Gastroesophageal sphincter (tissue), 4 donors: ENCODE measurements at places on chromosomes 12 and 14.

- ATAC-seq = no peak
Measured at GRCh38 chr14:74135426-74135825, 50.7 kb downstream of the LIN52 start.

GRCh38 chr12:1611803-1612572 is 17.0 kb upstream of the WNT5B start:
- ATAC-seq = peak; percentile 49

- ATAC-seq = no peak
Measured at GRCh38 chr14:62101673-62102348, 339.6 kb downstream of the SNAPC1 start.

DNA sequence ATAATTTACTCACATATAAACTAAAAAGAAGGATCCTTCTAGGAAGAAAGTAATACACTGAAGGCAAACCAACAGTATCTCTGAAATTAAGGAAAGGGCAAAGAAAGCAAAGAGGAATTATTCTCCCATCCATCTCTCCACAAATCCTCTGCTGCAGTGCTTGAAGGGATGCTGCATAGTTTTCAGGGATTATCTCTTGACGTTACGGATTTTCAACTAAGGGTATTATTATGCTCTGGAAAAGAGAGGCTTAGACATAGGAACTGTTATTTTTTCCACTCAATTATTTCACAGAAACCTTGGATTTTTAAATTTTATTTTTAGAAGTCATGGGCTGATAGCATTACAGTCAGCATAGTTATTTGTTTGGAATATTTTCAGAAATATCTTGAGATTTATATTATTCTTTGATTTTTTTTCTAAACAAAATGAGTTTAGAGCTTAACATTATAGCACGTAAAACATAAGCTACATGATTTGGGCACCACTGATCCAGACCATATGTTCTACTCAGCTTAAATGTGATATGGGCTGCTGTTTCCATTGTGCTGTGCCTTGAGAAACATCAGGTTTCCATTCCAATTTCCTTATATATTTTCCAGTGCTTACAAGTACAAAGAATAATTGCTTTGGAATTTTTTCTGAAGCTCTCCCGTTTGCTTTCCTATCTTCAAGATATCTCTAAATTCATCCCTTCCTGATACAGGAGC is 57.9 kb upstream of the DCN start:
- ATAC-seq = no peak

DNA sequence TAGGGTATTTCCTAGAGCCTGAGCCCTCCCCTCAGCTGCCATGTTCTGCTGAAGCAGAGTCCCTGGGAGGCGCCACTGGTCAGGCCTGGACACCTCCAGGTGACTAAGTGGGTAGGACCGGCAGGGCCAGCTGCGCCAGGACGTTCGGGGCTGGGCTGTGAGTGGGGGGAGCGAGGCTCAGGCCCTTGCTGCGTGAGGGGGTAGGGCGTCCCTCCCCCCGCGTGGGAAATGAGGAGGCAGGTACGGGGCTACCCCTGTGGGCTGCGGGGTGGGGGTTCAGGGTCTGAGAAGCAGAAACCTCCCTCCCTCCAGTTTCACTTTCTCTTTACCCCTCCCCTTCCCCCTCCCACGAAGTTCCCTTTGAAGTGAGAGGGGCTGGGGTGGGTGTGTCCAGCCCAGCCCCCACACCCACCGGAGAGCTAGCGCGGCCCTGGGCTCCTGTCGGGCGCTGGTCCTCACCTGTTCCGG is 22.1 kb upstream of the KIF26A start:
- no peak for ATAC-seq

GRCh38 chr14:75979071-75979571 is 2.7 kb downstream of the TGFB3 start:
- ATAC-seq = no peak

GRCh38 chr14:61103541-61104339 is 122.7 kb downstream of the SLC38A6 start:
- peak; percentile 86 for ATAC-seq

- ATAC-seq = no peak
Measured at GRCh38 chr12:115691123-115691522, 586.4 kb downstream of the MED13L start.

DNA sequence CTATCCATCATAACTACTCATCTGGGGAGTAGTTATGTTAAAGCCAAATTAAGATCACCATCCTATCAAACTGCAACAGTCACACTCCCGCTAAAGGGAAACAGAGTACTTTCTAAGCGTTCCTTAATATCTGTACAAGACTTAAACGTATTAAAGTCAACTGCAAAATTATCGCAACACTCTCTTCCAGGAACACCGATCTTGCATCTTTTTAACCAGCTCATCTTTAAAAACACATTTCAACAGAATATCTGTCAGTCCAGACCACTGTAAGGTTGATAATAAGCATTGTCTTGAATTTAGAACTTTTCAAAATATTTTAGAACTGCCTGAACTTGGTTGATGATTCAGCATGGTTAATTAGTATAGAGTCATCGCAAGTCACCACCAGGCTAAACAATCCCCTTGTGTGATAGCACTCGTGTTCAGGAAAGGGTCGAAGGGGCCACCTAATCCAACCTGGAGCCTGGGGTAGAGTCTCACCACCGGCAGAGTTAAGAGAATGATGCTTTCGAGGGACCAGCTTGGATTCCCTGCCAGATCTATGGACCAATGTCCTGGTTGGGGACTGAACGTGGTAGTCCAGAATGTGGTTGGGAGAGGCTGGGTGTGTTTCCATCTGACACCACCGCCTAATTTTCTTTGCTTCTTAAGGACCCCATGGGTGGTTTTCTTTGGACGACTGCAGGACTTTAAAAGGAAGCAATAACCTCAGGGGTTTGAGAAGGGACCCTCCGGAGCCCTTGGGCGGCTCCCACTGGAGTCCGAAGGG is 890 bp downstream of the SPTLC2 start:
- ATAC-seq = no peak

DNA sequence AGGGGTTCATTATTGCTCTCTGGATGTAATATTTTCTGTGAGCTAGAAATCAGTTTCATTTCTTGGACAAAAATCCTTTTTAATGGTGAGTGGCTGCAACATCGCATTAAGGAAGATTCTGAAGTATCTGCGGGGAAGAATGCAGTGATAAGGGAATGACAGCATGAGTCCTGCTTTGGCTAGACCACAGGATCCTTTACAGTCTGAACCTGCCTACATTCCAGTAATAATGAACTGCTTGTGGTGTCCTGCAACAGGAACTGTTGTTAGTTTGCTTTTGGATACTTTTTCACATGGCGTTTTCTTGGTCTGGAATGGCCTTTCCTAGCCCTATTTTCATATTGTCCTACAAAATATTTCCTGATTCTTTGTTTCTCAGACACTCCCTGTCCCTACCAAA is 15.7 kb downstream of the MDM2 start:
- ATAC-seq = no peak

DNA sequence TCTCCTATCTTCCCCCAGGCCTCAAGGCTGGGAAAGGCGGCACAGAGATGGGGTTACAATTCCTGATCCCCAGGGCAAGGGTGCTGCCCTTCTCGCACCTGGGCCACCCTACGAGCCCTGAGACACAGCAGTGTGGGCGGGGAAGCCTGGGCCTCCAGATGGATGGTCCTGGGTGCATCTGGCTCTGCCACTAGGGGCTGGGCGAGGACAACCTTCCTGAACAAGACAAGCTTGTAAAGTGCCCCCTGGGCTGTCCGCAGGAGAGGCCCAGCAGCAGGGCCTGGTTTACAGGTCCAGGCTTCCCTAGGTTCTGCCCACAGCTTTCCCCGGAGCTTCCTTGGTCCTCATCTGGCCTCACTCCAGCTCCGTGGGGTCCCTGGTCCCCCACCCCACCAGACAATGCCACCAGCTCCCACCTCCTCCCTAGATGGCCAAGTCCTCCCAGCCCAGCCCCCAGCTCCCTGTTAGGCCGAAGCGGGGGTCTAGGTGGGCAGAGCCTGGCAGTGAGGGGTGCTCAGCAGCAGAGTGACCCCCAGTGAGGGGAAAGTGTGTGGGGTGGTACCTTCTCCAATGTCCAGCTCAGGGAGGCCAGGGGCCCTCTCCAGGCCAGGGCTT is 8.9 kb downstream of the ARL6IP4 start:
- no peak for ATAC-seq

GRCh38 chr14:73428353-73428824 is 30.0 kb downstream of the NUMB start:
- peak; percentile 36 for ATAC-seq

GRCh38 chr12:114403011-114403689 is 2.8 kb downstream of the TBX5 start:
- peak; percentile 59 for ATAC-seq

- ATAC-seq = no peak
Measured at GRCh38 chr14:24369463-24369862, 1.5 kb downstream of the NFATC4 start.

GRCh38 chr12:9673404-9674225 is 4.1 kb downstream of the CLEC2D start:
- ATAC-seq = no peak

- ATAC-seq = no peak
Measured at GRCh38 chr14:58738189-58738836, 100.6 kb downstream of the DACT1 start.

DNA sequence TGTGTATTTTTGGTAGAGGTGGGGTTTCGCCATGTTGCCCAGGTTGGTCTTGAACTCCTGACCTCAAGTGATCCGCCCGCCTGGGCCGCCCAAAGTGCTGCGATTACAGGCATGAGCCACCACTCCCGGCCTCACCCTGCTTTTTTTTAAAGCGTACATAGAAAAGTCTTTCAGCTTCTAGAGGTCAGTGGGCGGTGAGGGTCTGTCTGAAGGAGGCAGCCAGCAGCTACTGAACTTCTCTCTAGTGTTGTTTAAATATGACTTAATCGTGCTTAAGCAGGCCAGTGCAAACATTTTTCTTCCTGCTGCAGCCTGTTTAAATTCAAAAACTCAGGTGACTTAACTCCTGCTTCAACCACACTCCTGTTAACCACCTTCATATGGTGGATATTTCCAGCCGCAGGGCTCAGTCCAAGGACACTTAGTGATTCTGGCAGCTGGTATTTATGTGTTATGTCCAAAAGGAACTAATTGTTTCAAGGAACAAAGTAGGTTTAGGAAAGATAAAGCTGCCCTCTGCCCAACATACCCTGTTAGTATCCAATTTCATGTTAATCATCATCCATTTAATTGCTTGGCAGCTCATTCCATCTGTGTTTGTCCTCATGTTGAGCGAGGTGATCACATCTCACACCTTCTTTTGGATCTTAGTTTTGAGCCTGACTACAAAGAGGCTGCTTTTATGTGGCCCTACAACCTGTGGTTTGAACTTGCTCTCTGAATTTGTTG is 2.0 kb downstream of the PRKAB1 start:
- no peak for ATAC-seq

DNA sequence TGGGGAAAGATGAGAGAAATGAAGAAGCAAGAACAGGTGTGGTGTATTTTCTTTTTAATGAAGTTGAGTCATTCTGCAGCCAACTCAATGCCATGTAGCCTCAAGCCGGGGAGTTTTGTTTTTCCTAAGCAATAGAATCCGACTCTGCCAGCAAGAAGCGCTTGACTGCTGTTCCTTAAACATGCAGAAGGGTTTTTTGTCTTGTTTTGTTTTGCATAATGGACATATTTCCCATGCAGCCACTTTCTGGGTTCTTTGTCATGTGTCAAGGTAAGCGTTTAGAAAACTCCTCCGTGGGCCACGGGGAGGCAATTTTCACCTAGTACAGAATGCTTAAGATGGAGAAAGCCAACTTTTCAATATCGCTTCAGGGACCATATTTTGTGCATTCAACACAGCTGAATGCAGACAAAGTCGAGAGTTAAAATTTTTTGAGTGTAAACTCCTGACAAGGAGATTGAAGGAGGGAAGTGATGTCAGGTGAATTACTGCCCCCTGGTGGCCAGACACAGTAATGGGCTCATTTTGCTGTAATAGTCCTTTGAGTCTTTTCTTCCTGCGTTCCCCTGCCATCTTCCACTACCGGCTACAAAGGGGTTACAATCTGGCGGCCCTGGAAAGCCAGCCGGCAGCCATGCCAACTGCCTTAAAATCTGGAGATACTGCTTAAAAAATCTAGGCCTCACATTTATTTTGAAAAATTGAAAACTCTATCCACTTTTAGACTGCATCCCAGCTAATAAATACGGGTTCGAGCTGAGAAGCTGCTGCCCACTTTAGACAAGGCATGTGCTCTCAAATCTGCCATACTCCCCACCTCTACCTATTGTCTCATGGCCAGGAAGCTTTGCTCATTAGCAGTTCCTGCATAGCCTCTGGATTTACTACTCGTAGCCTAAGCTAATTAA is 3.2 kb upstream of the FICD start:
- no peak for ATAC-seq

DNA sequence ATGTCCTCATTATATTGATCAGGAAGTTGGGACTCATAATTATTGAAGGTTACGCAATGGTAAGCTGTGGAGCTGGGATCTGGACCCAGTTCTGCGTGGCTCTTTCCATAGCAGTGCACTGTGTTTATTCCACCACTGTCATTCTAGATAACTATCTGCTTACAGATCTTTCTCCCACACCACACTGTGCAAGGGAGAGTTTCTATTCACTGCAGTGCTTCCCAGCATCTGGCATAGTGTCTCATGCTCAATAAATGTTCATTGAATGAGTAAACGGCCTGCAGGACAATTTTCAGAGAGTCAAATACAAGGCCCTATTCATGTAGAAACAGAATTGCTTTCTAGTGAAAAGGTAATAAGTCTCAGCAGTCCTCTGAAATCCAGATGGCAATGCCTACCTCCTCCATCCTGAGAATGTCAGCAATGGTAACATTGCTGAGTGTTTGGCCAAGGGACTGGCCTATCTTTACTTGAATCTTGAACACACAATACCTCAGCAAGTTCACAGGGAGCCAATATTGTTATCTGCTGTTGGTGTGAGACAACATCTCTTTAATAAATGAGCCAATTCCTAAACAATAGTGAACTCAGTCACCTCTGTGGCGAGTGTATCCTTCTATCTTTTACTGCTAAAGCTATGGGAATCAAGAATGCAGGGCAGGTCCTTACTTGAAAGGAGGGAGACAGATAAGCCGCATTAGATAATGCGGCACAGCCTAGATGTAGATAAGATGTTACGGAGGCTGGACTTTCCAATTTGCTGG is 332.4 kb upstream of the PRICKLE1 start:
- ATAC-seq = no peak

GRCh38 chr12:100913872-100914592 is 119.5 kb downstream of the ANO4 start:
- ATAC-seq = peak; percentile 62

- no peak for ATAC-seq
Measured at GRCh38 chr12:461425-461824, 1.7 kb downstream of the B4GALNT3 start.

GRCh38 chr12:89117448-89118034 is 234.8 kb downstream of the DUSP6 start:
- no peak for ATAC-seq

DNA sequence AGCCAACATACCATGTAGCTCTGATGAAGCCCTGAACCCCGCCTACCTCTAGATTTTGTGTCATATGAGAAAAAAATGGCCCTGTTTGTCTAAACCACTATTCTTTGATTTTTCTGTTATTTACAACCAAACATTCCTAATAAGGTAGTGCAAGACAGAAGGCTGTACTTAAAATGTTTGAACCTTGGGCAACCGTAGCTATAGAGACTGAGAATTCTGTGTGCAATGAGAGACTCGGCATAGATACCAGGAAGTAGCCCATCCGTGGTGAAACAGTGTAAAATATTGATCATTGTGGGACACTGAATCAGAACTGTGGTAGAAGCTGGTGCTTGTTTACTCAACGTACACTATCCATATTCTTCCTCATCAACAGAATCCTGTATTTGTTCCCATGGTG is 86.5 kb upstream of the TMCC3 start:
- ATAC-seq = no peak

- no peak for ATAC-seq
Measured at GRCh38 chr12:112900298-112901145, 6.2 kb upstream of the OAS1 start.

- no peak for ATAC-seq
Measured at GRCh38 chr14:71103662-71104484, 196.6 kb downstream of the PCNX1 start.

GRCh38 chr12:14950421-14950820 is 11.0 kb downstream of the ARHGDIB start:
- no peak for ATAC-seq
